ENCODE measurements at places on chromosomes 11 and 22.

DNA sequence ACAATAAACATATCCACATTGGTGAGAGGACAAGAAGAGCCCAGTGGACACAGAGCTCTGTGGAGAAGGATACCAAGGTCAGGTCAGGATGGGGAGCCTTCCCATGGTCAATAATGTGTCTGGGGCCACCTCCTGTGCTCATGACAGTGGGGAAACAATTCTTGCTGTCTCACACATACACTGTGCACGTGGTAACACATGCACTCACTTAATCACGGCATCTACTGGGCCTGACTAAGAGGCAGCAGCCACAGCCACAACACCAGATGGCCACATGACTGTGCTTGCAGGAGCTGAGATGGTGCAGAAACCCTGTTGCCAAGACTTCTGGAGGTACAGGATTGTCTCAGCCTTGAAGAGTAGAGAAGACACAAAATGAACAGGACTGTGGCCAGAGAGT lies 28.6 kb downstream of the C22orf42 start:
- DNase-seq = no peak

- DNase-seq = peak; percentile 62
Measured at GRCh38 chr11:69442807-69443137, 38.7 kb upstream of the LINC01488 start.

GRCh38 chr11:47154616-47155570 lies 21.8 kb downstream of the ARFGAP2 start:
- no peak for DNase-seq

- no peak for DNase-seq
Measured at GRCh38 chr11:29352273-29352795, 664.5 kb downstream of the KCNA4 start.

GRCh38 chr11:94148189-94148588 lies 19.5 kb downstream of the PANX1 start:
- no peak for DNase-seq

DNA sequence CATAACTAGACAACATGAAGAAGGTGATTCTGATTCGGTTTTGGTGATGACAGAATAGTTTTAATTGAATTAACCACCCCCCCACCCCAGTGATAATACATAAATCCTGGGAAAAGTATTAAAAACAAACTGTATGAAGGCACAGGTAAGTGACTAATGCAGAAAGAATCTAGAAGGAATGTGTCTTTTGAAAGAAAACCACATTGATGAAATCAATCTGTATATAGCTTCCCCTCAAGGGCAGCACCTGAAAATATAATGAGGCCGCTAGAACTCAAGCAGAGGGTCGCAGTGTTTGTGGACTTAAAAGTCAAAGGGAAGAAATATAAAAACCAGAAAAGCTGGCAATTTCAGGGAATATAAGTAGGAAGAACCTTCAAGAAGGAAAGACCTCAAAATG lies 580.5 kb upstream of the CHORDC1 start:
- DNase-seq = no peak

DNA sequence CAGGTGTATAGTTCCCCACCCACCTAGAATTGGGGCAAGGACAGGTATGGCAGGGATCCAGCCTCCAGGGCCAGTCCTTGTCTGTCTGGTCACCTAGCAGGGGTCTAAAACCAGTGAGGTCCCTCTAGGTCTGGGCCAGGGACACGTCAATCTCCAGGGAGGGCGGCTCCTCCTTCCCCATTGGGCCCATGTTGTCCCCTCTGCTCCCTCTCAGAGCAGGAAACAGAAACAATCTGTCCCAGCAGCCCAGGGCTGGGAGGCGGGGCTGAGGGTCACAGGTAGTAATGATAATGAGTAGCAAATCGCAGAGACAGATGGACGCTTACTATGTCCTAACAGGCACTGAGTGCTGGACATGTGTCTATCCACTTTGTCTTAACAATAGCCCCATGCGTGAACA lies 22.8 kb upstream of the SYT7 start:
- no peak for DNase-seq

GRCh38 chr11:70501933-70502540 lies 103.7 kb downstream of the CTTN start:
- no peak for DNase-seq

DNA sequence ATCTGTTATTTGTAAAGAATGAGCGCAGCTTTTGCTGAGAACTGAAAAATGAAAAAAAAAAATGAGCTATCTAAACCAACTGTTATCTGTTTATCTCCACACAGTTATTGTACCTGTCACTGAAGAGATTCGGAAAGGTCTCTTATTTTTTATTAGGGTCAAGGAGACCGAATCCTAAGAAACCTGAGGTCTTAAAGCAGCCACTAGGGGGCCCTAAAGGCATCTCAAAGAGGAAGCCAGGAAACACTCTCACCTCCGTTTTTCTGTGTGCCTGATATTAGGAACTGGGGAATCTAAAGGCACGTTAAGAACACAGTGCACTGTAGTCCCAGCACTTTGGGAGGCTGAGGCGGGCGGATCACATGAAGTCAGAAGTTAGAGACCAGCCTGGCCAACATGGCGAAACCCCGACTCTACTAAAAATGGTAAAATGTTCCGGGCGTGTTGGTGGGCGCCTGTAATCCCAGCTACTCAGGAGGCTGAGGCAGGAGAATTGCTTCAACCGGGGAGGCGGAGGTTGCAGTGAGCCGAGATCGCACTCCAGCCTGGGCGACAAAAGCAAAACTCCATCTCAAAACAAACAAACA lies 3.5 kb upstream of the LARGE1 start:
- peak; percentile 58 for DNase-seq

DNA sequence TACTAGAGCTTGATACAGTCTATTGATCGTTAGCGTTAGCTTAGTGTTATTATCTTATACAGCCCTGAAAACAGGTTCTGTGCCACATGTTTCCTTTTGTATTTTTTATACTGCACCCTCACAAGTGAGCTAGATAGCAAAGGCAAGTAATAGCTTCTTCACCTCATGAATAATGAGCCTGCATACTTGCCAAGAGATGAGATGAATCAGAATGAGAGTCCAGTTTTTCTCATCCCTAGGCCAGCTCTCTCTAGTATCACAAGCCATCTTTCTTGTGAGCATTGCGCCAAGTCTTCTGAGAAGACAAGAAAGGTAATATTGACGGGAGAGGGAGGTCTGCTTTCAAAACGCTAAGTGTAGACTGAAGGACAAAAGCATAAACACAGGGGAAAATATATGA lies 8.7 kb upstream of the CARD18 start:
- no peak for DNase-seq

DNA sequence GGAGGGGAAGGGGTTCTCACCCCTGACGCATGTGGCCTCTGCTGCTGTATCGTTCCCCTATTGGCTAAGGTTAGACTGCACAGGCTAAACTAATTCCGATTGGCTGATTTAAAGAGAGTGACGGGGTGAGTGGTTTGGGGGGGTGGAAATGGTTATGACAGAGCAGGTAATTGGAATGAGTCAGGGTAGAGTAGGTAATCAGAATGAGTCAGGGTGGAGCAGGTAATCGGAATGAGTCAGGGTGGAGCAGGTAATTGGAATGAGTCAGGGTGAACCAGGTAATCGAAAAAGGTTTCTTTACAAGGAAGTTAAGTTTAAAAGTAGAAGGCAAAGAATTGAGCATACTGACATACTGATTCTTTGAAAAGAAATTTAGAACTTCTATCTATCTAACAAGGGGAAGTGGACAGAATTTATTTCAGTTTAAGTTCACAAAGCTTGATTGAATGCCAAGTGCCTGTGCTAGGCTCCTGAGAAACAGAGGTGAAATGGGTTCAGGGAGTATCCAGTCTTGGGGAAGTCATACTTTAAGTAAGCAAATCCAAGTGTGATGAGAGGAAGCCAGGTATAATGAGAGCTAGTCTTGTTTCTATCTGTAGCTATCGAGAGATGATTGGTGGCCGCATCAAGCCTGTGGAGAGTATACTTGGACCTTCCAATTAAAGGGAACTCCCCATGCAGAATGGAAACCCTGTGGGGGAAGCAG lies 58.0 kb downstream of the C11orf91 start:
- DNase-seq = no peak

DNA sequence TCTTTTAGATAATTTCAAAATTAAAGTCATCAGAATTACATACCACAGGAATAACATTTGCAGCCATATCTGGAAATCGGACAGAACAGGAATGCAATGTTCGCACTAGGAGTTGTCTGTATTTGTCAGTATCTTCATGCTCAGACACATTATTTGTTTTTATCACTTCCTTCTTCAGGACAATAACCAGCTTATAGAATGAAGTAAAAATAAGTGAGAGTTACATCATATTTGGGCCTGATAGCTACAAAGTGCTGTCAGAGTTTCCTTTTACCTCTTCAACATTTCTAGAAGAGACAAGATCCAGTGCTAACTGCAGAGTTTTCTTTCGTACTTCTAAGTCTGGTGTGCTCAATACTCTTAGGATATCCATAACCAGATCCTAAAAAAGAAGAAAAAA lies 18.9 kb downstream of the COPB1 start:
- DNase-seq = peak; percentile 7

GRCh38 chr11:87926250-87926970 lies 248.8 kb downstream of the RAB38 start:
- DNase-seq = peak; percentile 74

DNA sequence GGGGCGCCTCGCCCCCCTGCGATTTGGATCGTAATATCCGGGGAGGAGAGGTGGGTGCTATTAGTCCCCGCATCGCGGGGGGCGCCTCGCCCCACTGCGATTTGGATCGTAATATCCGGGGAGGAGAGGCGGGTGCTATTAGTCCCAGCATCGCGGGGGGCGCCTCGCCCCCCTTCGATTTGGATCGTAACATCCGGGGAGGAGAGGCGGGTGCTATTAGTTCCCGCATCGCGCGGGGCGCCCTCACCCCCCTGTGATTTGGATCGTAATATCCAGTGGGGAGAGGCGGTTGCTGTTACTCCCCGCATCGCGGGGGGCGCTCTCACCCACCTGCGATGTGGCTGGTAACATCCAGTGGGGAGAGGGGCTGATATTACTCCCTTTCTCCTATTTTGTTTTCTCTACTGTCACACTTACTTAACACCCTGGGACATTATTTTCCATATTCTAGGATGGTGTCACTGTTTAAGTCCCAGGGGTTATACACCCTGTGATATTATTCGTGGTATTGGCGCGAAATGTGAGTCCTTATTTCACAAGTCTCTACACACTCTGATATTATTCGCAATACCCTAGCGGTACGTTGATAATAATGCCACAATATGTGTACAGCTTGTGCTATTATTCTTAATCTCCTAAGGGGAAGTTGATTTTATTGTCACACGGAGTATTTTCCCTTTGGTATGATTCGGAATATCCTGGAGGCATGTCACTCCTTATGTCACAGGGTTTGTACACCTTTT lies 57.8 kb upstream of the ALDH3B2 start:
- DNase-seq = no peak

DNA sequence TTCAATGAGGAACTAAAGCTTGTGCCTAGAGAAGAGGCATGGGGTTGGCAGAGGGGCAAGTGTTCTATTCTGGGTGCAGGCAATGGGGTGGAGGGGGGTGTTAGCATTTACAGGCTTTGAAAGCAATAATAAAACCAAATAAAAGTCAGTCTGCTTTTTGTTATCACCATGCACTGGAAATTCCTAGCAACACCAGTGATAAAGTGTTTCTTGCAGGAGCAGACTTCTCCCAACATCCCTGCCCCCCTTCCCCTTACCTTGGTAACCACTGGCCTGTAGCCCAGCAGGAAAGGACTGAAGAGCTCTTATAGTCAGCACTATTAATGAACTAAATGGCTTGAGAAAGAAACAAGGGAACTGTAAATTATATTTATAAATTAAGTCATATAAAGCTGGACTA lies 65.2 kb upstream of the SESN3 start:
- DNase-seq = no peak

DNA sequence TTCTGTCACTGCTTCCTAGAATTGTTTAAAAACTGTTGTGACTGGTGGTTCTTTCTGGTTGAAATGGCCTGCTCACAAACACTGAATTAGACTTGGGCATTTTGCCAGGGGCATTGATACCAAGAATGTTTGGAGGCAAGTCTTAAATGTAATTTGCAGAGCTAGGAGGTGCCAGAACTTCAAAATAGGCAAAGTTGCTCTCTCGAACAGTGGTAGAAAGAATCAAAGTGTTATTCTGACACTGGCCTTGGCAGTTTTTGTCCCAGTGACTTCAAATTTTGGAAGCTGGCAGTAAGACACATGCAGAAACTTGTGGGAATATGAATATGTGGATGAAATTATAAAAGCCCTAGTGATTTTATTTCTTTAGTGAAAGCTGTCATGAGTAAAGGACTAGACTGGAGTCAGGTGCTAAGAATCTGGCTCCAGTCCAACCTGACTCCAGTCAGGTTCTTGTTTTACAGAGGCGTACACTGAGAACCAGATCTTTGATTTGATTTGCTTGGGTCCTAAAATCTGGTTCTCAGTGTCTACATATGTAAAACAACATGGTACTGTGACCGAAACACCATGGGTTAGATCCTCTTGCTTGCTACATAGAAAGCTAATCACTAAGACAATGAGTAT lies 20.9 kb downstream of the SVIP start:
- DNase-seq = no peak

GRCh38 chr11:76543006-76543703 lies 98.3 kb downstream of the EMSY start:
- DNase-seq = no peak

- DNase-seq = no peak
Measured at GRCh38 chr22:44426981-44427380, 71.1 kb downstream of the RTL6 start.

- no peak for DNase-seq
Measured at GRCh38 chr22:17872471-17872870, 98.2 kb upstream of the BID start.

DNA sequence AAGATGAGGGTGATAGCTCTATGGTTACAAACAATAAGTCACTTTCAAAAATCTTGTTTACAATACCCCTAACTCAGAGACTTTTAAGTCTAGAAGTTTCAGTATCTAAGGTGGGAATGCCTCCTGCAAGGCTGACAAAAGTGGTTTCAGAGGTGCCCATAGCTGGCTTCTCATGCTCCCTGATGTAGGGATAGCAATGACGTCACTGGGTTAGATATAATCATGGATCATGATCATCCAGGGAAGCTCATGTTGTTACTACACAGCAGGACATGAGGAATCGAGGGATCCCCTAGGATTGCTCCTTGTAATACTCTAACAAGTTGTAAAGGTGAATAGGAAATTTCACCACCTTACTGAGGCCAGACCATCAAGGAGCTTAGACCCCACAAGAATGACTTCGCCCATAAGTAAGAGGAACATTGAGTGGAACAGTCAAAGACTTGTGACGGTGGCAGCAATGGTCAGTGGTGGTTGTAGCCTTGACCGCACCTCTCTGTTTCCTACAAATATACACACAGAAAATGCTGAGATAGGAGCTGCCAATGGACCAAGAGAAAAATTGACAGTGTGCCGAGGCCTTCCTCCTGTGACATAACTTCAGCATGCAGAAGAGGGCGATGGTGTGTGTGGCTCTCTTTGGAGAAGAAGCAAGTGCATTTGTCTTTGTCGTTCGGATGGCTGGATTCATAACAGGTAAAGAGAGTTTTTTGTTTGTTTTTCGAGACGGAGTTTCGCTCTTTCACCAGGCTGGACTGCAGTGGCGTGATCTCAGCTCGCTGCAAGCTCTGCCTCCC lies 15.6 kb downstream of the APOL4 start:
- DNase-seq = no peak

- DNase-seq = peak; percentile 95
Measured at GRCh38 chr11:9330387-9331384, 16.3 kb upstream of the TMEM41B start.

GRCh38 chr11:86625981-86626380 lies 46.4 kb downstream of the ME3 start:
- DNase-seq = no peak

GRCh38 chr11:36141196-36141953 lies 147.8 kb downstream of the COMMD9 start:
- DNase-seq = no peak

GRCh38 chr11:30585125-30585891 lies 845 bp downstream of the MPPED2 start:
- DNase-seq = no peak
